Osteoblast (primary cell): ENCODE measurements at places on chromosomes 5 and 9.

DNA sequence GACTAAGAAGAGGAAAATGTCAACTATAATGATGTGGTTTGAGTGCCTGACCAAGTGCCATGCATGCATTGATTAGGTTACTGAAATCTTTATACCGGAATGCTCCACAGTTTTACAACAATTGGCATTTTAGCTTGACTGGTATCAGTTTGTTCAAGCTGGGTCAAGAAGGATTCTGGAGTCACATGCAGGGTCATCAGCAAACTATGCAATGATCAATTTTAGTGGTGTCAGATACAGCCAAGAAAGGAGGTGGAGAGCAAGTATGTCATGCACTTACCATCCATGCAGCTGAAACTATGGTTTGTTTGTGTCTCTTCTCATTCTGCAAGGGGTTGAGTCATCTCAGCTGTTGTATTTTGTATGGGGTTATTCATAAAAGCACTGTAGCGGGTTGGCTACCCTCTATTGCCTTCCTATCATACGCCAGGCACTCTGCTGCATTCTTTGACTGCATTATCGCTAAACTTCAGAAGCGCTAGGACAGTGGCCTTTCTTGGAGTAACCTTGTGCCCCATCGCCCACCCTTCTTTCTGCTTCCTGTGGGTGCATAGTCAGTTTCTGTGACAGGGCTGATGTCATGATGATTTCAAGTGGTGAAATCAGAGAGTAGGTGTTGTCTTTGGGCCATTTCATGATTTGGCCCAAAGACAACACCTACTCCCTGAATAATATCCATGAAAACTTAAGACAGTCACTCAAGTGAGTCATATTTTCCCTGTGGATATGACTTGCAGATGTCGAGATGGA is 145.4 kb downstream of the MTX3 start:
- peak; percentile 87 for DNase-seq

DNA sequence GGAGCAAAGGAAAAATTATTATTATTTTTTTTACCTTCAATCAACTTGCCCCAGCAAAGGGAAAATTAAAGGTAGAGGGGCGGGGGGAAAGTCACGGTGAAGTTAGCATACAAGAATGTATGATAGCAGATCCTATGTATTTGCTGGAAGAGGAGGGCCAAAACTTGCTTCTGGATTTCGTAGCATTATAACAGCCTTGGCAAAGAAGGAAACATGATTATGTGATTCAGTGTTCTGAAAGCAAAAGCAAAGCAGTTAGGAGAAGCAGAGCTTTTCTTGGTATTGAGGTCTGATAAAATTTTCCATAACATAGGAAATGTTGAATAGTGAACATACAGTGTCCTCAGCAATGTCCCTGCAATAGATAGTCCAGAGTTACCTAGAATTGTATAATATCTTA is 32.4 kb downstream of the MAST4 start:
- DNase-seq, result no peak

GRCh38 chr9:110933350-110934001 is 104.8 kb downstream of the LPAR1 start:
- no peak for DNase-seq

- DNase-seq, result peak; percentile 92
These were observed 47.8 kb upstream of the PSD2 start for GRCh38 chr5:139747583-139748504.

DNA sequence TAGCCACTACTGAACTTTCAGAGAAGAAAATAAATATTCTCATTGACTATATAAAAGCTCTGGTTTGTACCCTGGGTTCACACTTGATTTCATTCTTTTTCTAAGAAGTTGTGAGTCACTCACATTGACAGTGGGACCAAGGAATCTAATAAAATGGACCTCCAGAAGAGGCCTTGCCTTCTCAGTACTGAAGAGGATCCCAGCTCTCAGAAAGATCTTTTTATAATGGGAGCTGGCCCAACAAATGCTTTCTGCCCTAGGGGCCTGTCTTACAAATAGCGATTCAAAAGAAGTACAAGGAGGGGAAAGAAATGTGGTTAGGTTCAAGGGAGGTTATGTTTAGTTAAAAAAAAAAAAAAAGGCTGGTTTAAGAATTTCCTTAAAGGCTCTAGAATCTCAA is 237.9 kb downstream of the ISL1 start:
- DNase-seq, result no peak

DNA sequence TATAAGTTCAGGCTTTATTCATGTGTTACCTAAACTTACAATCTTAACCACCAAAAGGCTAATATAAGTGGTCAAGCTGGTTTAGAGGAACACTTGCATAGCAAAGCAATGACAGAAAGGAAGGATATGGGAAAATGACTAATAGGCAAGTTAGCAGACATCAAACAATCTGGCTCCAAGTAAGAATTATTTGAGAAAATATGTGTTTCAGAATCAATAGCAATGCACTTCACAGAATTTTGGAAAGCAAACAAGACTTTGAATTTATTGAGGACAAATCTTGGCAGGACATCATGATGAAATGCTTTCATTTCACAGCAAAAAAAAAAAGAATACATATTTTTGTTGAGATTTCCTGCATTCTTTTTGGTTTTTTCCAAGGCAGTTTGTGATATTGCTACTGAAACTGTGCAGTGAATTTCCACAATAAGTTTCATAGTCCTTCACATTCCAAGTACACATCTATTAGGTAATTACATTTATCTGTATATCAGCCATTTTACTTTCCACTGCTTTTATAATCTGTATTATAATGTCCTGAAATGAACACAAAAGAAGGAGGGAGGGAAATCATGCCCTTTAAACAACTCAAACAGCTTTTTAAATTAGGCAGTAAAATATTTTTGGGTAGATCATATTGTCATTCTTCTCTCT is 417.9 kb downstream of the NR2F1-AS1 start:
- no peak for DNase-seq

DNA sequence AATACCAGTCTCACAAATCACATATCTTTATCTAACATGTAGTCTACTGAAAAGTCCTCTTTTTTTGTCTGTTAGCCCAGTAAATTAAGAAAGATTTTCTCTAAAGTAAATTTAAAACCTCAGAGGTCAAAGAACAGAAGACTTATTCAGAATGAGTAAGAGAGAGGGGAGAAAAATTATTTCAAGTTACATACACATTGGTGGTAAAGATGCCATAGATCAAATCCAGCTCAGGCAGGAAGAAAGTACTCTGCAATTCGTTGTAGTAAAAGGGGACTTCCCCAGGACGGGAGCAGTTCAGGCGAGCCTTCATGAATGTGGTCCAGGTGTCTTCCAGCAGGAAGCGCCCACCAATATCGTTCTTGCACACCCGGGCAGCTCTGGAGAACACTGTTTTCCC is 344.1 kb downstream of the SEMA5A start:
- no peak for DNase-seq

DNA sequence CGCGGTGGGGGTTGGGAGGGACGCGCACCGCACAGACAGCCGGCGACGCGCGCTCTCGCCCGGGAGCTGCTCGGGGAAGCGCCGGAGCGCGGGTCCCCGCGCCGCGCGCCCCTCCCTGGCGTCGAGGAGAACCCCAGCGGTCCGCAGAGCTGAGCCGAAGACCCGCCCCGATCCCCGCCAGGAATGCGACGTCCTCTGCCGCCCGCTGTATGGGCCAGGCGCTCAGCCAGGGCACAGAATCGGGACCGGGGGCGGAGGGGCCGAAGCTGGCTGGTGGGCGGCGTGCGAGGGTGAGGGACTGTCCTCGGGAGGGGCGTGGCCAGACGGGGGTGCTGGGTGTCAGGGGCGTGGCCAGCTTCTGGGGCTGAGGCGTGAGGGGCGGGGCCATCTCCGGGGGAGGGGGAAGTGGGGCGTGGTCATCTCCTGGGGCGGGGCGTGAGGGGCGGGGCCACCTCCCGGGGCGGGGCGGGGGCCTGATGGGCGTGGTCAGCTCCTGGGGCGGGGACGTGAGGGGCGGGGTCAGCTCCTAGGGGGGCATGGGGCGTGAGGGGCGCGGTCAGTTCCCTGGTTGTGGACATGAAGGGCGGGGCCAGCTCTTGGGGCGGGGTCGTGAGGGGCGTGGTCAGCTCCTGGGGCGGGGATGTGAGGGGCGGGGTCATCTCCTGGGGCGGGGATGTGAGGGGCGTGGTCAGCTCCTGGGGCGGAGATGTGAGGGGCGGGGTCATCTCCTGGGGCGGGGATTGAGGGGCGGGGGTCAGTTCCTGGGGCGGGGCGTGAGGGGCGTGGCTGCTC is 965 bp downstream of the PTGDS start:
- peak; percentile 99 for DNase-seq

- DNase-seq, result no peak
These were observed 287.6 kb upstream of the MSX2 start for GRCh38 chr5:174436750-174437149.

DNA sequence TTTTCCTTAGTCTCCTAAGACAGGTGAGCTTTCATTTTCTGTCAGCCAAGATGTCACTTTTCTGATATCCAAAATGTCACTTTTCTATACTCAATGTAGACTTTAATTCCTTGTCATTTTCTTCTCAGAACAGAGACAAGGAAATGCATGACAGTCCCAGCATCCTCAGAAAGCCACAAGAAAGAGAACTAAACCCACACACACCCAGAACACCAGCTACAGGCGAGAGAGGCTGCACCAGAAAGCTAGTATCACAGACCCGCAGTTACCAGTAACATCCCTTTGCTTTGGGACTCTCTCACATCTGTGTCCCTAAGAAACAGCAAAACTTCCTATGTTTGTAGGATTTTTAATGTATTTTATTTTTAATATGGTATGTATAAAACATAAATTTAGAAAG is 17.1 kb downstream of the TRMO start:
- no peak for DNase-seq
